ENCODE measurements at places on chromosomes 16 and 17.

DNA sequence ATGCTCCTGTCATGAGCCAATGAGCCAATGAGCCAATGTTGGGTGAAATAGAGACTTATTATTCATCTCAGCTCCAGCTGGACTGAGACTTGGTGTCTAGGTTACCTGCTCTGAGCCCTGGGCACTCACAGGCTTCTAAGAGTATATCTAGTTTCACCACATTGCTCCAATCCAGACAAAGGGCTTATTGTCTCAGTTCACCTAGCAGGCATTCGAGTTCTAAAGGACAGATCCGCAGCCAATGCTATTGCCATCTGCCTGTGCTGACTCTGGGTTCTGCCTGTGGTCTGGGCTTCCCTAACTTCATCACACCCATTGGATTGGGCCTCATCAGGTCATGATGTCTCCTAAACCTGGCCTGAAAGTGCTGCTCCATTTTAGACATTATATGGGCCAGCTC, 66.1 kb upstream of the HS3ST4 start:
- no peak for DNase-seq

GRCh38 chr16:38941-39892, 14.2 kb downstream of the POLR3K start:
- no peak for DNase-seq

- no peak for DNase-seq
Observed at GRCh38 chr17:78826421-78826820, 14.2 kb downstream of the USP36 start.

- DNase-seq = no peak
Observed at GRCh38 chr17:61531223-61531622, 59.8 kb downstream of the NACA2 start.

GRCh38 chr16:29820271-29820701, at the start of gene MVP:
Gene MVP, plus strand, starts transcription at chr16:29820462. Its CDS starts 10,088 bp downstream, at chr16:29830550.
- peak; percentile 78 for DNase-seq
